ENCODE measurements at places on chromosomes 1 and 21.

DNA sequence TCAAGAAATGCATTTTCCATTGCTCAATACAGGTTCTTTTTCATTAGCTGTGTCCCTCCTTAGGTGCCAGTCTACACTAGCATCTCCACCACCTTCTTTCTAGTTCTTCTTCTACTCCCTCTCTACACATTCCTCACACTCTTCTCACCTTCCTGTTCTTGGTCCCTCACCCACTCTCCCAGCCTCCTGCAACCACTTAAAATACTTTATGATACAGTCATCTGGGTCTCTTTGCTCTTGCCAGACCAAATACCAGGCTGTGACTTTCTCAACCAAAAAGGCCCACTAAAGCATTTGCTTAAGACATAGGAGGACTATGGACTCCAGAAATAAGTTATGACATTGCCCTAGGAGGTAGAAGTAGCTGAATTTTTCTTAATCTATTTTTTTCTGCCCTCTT is 35.1 kb downstream of the PIGM start:
- DNase-seq = no peak

DNA sequence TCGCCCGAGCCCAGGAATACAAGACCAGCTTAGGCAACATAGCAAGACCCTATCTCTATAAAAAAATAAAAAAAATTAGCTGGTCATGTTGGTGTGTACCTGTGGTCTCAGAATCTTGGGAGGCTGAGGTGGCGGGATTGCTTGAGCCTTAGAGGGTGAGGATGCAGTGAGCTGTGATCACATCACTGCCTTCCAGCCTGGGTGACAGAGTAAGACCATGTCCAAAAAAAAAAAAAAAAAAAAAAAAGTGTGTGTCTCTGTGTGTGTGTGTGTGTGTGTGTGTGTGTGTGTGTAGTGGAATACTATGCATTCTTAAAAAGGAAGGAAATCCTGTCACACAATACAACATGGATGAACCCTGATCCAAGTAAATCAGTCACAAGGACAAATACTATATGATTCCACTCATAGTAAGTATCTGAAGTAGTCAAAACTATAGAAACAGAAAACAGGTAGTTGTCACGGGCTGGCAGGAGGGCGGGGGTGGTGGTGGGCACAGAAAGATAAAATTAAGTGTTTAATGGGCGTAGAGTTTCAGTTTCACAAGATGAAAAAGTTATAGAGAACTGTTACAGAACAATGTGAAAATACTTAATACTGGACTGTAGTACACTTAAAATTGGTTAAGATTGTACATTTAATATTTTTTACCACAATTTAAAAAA is 47.8 kb downstream of the SELENOF start:
- no peak for DNase-seq

- no peak for DNase-seq
Observed at GRCh38 chr1:13583595-13583965, at the start of gene PDPN. Gene PDPN, plus strand, starts transcription at chr1:13583832. Its CDS starts 202 bp downstream, at chr1:13584034.

DNA sequence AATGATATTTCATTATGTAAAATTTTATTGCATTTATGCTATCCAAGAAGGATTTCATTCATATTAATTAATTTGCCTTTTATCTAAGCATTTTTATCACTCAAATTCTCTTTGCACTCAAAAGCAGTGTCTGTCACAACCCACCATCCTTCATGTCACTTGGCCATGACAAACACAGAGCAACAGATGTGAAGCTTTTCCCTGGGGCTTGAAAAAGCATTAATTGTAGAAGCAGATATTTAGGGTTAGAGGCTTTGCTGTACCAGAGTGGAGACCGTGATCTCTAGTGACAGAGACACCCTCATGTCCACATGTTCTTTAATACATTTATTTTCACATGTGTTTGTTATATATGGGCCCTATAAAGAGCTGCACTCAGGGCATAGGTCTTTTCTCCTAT is 230.5 kb downstream of the SPATA17 start:
- DNase-seq = no peak

DNA sequence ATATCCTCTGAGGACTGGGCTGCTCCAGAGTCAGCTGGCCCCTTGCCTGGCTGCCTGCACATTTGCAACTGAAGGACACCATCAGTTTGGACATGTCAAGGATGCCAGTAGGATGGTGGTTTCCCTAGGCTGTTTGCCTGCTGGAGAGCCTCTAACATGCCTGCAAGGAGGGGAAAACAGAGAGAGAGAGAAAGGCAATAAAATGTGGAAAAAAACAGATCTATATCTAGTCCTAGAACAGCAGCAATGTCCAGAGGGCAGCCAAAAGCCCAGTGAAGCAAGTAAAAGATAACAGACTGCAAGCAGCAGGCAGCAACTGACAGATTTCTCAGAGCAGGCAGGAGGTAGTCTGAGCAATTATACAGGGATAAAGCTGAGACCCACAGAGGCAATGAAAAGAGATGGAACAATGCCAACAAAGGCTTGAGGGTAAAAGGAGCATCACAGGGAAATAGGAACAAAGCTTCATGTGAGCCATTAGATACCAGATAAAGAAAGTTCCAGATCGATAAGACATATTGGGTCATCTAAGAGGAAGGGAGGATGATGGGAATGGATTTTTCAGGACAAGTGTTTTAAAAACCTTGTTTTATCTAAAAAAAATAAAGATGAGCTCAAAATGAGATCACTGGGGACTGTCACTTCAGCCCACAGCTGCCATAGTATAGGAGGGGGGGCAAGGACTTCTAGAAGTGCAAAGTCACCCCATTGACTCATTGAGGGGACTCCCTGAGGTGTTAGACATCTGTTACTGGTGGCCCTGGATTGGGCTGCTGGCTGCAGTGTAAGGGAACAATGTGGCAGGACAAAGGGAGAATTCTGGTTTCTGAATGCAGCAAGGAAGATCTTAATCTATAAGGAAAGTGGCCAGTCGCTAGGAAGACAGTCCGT is 38.6 kb upstream of the GADD45A start:
- no peak for DNase-seq

- no peak for DNase-seq
Observed at GRCh38 chr1:20211511-20211931, 25.2 kb upstream of the PLA2G2C start.

- peak; percentile 56 for DNase-seq
Observed at GRCh38 chr1:63327417-63328054, 5.2 kb downstream of the FOXD3 start.

DNA sequence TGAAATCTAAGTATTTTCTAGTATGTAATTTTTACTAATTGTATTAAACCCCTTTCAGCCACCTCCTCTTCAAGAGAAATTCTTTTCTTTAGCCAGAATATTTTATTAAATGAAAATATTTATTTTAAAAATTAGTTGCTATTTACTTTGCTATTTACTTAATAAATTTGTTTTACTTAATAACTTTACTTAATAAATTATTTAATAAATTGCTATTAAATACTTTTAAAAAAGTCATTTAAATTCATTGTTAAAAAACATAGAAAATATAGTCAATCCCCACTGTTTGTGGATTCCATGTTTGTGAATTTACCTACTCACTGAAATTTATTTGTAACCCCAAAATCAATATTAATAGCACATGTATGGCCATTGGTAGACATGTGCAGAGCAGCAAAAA is 105.6 kb downstream of the ATP1B1 start:
- no peak for DNase-seq

- DNase-seq = no peak
Observed at GRCh38 chr1:3821908-3822307, 25.6 kb upstream of the LRRC47 start.

GRCh38 chr1:46556822-46557221 is 5.4 kb upstream of the KNCN start:
- DNase-seq = no peak

DNA sequence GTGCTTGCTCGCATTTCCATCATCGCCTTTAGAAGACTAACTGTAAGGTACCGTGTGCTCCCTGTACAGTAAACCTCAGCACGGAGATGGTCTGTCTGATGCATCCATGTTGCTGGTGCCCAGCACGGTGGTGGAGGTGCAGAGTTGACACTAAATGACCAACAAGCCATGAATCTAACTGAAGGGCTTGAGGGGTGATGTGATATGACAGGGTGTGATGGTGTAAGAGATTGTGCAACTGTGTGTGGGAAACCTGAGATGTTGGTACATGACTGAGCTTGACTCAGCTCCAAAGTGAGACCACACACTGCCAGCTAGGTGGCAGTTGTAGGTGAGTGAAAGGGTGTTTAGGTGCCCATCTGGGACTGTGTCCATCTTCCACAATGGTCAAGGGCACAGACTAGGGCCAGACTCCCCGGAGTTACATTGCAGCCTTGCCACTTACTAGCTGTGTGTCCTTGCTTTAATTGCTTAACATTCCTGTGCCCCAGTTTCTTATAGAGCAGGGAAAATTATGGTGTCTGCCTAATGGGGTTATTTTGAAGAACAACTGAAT is 21.4 kb downstream of the SLC2A1 start:
- DNase-seq = no peak

DNA sequence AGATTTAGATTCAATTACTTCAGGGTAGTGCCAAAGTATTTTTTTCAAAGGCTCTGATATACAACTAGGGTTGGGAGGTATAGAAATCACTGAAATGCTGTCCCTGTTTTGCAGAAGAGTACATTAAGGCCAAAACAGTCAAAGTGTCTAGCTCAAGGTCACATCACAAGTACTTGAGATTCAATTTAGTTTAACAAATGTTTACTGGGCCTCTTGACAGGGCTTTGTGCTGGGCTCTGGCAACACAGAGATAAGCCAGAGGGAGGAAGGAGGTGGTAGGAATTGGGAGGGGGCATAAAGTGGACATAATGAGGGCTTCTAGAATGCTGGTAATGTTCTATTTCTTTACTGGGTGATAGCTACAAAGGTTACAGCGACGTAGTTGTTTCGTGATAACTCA is 2.3 kb upstream of the SLC9A1 start:
- DNase-seq = no peak

- no peak for DNase-seq
Observed at GRCh38 chr1:72066431-72066830, 215.9 kb downstream of the NEGR1 start.

DNA sequence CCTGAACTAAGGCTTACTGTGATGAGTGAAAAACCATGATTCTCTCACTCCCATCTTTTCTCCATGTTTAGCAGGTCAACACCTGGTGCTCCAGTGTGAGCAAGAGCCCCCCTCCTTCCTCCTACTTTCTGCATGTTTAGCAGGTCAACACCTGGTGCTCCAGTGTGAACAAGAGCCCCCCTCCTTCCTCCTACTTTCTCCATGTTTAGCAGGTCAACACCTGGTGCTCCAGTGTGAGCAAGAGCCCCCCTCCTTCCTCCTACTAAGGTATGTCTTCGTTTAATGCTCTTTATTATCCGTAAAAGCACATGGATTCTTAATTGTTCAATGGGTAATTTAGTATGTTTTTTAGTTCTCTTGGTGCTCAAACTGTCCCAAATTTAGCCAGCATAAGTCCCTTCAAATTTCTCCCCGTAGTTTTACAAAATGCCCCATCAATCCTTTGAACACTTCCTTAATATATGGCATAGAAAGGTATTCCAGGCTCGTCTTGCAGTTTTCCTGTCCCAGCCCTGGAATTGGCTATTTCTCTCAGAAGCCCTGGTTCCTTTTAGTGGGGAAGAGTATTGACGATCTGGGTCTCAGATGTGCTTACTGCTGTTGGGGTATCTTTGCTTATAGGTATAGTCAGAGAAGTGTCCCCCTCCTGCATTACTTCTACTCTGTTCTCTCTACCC is 760.8 kb upstream of the TPTE start:
- DNase-seq = no peak

DNA sequence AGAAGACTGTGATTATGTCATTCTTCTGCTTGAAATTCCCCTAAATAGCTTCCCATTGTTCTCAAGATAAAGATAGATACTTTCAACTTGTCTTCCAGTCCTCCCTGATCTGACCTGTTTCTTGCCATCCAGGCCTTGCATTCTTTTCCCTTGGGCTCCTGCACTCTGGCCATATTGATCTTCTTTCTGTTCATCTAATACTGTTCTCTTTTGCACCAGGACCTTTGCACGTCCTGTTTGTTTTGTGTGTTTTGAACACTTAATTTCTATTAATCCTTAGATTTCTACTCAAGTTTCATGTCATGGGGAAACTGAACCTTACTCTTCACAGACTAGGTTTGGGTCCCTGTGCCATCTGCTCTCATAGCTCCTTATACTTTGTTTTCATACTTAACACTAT is 65.1 kb downstream of the MAGI3 start:
- no peak for DNase-seq

GRCh38 chr1:67572594-67573221 is 112.3 kb upstream of the GADD45A start:
- DNase-seq = no peak

GRCh38 chr1:236147521-236148469 is 5.5 kb downstream of the GPR137B start:
- no peak for DNase-seq

DNA sequence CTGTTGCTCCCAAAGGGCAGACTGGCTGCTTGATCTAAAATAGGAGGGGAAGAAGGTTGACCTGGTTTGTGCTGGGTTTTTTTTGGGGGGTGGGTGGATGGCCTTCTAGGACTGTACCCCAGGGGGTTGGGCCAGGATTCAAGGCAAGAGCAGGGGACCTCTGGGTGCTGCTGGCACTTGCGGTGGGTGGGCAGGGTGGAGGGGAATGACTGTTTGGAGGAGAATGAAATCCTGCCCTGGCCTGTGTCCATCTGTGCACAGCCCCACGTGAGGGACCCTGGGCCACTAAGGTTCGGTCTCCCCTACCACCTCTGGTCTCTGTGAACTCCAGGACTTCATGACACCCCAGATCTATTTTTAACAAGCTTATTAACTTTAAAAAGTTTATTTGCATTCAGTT is 414.2 kb downstream of the PTPRU start:
- DNase-seq = peak; percentile 3

GRCh38 chr1:160720356-160721085 is 8.9 kb upstream of the CD48 start:
- no peak for DNase-seq

DNA sequence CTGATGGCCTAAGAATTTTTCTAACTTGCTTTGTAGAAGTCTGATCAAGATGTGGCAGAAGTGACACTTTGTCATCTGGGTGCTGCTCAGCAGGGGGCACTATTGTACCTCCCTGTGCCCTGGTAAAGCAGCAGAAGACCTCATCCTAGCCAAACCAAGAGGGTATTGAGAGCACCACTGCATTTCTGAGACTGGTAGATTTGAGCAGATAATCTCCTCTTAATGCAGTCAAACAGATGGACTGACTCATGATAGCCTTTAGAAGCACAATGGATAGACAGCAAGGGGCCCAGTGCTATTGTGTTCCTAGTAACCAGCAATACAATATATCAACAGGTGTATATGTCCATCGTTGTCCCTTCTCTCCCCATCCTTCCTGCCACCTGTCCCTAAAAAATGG is 5.7 kb downstream of the TPM3 start:
- DNase-seq = peak; percentile 56

DNA sequence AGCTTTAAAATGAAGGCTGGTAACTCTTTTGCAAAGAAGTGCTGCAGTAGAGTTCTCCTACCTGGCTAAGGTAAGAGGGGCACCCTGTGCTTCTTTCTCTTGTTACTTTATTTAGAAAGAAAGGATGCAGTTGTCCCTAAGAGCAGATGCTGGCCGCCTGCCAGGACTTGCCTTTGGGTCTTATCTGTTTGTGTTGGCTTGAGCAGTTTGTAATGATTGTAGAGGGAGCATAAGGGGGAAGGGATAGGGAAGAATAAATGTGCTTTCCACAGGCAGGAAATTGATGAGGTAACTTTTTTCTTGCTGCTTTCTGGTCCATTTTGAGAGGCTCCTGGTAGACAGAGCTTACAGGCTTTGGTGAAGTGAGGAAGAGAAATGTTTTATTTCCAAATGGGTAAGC is 229.6 kb downstream of the HHAT start:
- no peak for DNase-seq

All from activated T-helper 2 cell treated with anti-CD3 and anti-CD28 coated beads, Interferon-gamma antibody, Interleukin-2, Interleukin-4, amounts not matched to agents 10 μg/mL and 5 μg/mL and 100 μg/mL, durations not matched to agents 14 hours and 24 hours and 36 hours (primary cell).